ENCODE measurements at places on chromosomes 2 and 18. TPM values are rescaled to one million over a fixed set of nuclear protein-coding genes. Genes with fewer than 3 reads are reported as not detected.

DNA sequence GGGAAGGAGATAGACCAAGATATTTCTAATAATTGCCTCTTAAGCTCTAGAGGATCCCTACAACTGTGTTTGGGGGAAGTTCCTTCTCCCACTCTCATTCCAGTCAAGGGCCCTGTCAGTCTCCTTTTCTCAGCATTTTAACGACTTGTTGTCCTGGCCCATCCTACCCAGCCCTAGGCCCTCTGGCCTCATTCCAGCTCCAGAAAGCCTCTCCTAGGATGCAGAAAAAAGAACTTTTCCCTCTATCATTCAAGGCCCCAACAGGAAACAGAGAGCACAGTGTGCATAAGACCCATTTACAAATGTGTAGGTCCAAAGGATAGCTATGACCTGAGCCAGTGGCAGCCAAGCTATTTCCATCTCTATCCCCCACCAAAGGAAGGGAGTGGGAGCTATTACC is 14.0 kb downstream of the PKDCC start:
- H3K27me3 ChIP-seq = no peaks in the 10 kb centered on the region
- no peak for DNase-seq

DNA sequence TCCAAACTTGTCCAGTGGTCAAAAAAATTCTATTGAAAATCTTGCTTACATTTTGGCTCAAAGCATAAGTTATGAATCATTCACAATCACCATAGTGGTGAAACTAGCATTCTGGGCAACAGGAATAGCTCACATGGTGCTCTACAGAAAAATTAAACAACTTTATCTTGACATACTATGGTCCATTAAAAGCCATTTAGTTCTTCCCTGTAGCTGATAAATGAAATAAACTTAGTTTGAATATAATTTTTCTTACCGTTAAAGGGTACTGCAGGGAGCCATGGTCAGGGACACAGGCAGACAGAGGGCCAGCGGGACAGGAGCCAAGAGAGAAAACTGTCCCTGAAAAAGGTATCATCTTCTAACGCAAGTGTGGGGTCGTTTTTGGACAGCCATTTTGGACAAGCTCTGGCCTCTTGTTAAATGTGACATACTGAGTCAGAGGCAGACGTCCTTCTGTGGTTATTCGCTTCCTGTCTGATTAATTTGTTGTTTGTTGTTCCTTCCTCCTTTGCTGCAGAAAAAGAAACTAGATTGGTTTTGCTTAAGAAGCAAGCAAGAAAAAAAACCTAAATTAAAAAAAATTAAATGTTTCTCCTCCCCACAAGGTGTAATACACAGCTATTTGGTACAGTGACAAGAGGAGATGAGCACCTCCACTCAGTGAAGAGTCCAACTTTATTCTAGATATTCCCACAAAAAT is at the start of gene WIPF1:
Gene WIPF1 (minus strand): TSS at position 460 of the 703 bp plus-strand sequence. CDS start 12,231 bp downstream, outside the sequence.
- peak within 1 kb of the TSS; percentile 87 for H3K27ac ChIP-seq
- peaks cover 26% of the 10 kb centered on the region for H3K4me1 ChIP-seq
- no peaks in the 10 kb centered on the region for H3K27me3 ChIP-seq
- H3K4me3 ChIP-seq = no peak within 1 kb of the TSS
- H3K36me3 ChIP-seq = no peaks in the 10 kb centered on the region

- DNase-seq = no peak
- no peaks in the 10 kb centered on the region for H3K27me3 ChIP-seq
- no peaks in the 10 kb centered on the region for H3K36me3 ChIP-seq
- H3K4me1 ChIP-seq = no peaks in the 10 kb centered on the region
- no peak overlapping the region for H3K4me3 ChIP-seq
Measured at GRCh38 chr2:121805766-121806143, 50.3 kb downstream of the TSN start.

- no peak overlapping the region for H3K4me3 ChIP-seq
- no peaks in the 10 kb centered on the region for H3K27me3 ChIP-seq
- H3K36me3 ChIP-seq = no peaks in the 10 kb centered on the region
- no peak overlapping the region for H3K27ac ChIP-seq
- no peak for DNase-seq
Measured at GRCh38 chr2:28000287-28000686, 109.8 kb downstream of the BABAM2 start.

- H3K36me3 ChIP-seq = no peaks in the 10 kb centered on the region
- no peaks in the 10 kb centered on the region for H3K4me1 ChIP-seq
- no peak overlapping the region for H3K27ac ChIP-seq
- H3K27me3 ChIP-seq = no peaks in the 10 kb centered on the region
- no peak overlapping the region for H3K4me3 ChIP-seq
Measured at GRCh38 chr2:126187668-126188067, 468.3 kb upstream of the GYPC start.

GRCh38 chr2:230217424-230217823 is 2.4 kb downstream of the SP110 start:
- H3K4me3 ChIP-seq = no peak overlapping the region
- no peaks in the 10 kb centered on the region for H3K27me3 ChIP-seq
- no peak for DNase-seq
- H3K27ac ChIP-seq = no peak overlapping the region

DNA sequence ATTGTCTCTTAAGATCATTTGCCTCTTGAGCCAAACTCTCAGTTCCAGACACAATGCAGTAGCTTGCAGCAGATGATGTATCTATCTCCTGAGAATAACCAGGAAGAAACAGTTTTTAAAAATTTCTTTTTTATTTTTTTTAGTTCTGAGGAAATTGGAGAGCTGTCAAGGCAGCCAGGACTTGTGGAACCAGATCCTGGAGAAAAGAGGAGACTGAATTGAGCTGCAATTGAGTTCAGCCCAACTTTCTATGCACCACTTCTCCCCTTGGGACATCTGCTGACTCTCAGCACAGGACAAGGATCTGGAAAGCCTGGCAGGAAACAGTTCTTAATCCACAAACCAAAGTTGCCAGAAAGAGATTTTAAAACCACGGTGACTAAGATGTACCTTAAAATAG is 13.5 kb upstream of the CSRNP3 start:
- no peaks in the 10 kb centered on the region for H3K27me3 ChIP-seq
- no peaks in the 10 kb centered on the region for H3K36me3 ChIP-seq
- no peaks in the 10 kb centered on the region for H3K4me1 ChIP-seq
- H3K27ac ChIP-seq = no peak overlapping the region

- H3K4me3 ChIP-seq = no peak overlapping the region
- peak; percentile 61 for DNase-seq
- no peaks in the 10 kb centered on the region for H3K36me3 ChIP-seq
- H3K27me3 ChIP-seq = peaks cover 3% of the 10 kb centered on the region
Measured at GRCh38 chr2:232345251-232345650, 33.3 kb upstream of the ALPP start.

GRCh38 chr18:24300703-24301102 is 96.9 kb downstream of the OSBPL1A start:
- H3K4me1 ChIP-seq = no peaks in the 10 kb centered on the region
- no peak overlapping the region for H3K4me3 ChIP-seq
- H3K27ac ChIP-seq = no peak overlapping the region
- no peaks in the 10 kb centered on the region for H3K36me3 ChIP-seq
- H3K27me3 ChIP-seq = no peaks in the 10 kb centered on the region
- no peak for DNase-seq

- H3K27me3 ChIP-seq = peaks cover 16% of the 10 kb centered on the region
- H3K4me1 ChIP-seq = peaks cover 11% of the 10 kb centered on the region
- H3K36me3 ChIP-seq = no peaks in the 10 kb centered on the region
- peak; percentile 71 for DNase-seq
- H3K4me3 ChIP-seq = peak overlapping the region; percentile 47
Measured at GRCh38 chr2:66426244-66427111, 8.4 kb upstream of the MEIS1 start.

- DNase-seq = no peak
- H3K27ac ChIP-seq = no peak overlapping the region
- no peak overlapping the region for H3K4me3 ChIP-seq
Measured at GRCh38 chr2:204425821-204426220, 119.5 kb upstream of the PARD3B start.

- no peak for DNase-seq
- H3K4me3 ChIP-seq = no peak overlapping the region
- H3K27me3 ChIP-seq = no peaks in the 10 kb centered on the region
- H3K36me3 ChIP-seq = no peaks in the 10 kb centered on the region
- no peaks in the 10 kb centered on the region for H3K4me1 ChIP-seq
- H3K27ac ChIP-seq = no peak overlapping the region
Measured at GRCh38 chr2:202950592-202950991, 38.5 kb downstream of the CARF start.

DNA sequence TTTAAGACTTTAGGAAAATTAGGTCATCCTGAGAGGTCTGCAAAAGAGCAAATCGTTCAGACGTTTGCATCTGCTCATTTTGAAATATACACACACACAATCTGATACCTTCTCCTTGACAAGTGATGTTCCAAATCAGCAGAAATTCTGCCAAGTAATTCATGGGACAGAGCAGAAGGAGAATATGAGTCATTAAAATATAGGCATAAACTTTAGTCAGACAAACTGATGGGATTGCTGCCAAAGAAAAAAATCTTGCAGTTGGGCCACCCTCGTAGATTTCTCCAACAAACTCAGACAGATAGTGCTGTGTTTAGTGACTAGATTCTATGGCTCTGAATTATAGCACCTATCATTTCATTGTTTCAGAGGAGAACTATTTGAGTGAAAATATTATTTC is 336.3 kb downstream of the NYAP2 start:
- H3K27me3 ChIP-seq = no peaks in the 10 kb centered on the region
- DNase-seq = no peak
- no peak overlapping the region for H3K4me3 ChIP-seq
- H3K27ac ChIP-seq = no peak overlapping the region

DNA sequence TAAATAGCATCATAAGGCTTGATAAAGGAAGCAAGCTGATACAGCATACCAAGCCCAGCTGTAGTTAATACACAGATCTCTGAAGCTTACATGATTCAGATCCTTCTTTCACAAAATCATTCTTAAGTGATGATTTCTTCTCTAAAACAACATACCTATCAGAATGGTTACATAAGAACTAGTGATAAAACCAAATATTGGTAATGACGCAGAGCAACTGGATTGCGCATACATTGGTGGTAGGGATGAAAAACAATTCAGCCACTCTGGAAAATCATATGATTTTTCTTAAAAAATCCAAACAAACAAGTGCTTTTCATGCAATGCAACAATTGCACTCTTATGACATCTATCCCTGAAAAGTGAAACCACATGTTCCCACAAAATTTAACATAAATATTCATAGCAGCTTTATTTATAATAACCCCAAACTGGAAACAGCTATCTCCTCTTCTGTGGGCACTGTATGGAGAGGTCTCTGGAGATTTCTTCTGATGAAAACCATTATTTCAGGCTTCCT is 153.6 kb upstream of the DSEL start:
- DNase-seq = no peak
- no peaks in the 10 kb centered on the region for H3K27me3 ChIP-seq
- no peaks in the 10 kb centered on the region for H3K4me1 ChIP-seq
- H3K27ac ChIP-seq = no peak overlapping the region
- H3K36me3 ChIP-seq = no peaks in the 10 kb centered on the region

DNA sequence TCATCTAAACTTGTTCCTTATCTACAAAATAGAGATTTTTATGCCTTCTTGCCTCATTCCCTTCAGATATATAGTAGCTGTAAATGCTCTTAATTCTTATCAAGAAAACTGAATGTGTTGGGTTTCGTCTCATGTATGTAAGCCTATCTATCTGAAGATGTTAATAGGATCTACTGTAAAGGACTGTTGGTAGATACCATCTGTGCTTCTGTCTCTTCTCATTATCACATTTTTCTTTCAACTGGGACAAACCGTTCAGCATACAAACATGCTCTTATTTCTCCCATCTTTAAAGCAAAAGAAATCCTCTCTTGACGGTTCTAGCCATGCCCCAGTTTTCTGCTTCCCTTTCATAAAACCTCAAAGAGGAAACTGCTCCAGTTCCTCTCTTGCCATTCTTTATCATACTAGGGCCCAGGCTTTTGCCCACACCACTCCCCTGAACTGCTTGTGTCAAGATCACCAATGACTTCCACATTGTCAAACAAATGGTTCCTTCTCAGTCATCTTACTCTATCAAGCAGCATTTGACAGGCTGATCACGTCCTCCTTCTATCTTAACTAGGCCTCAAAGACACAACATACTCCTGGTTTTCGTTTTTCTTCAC is 88.7 kb downstream of the ARHGEF33 start:
- no peak overlapping the region for H3K27ac ChIP-seq
- H3K27me3 ChIP-seq = no peaks in the 10 kb centered on the region
- H3K4me1 ChIP-seq = no peaks in the 10 kb centered on the region
- no peaks in the 10 kb centered on the region for H3K36me3 ChIP-seq
- no peak overlapping the region for H3K4me3 ChIP-seq

GRCh38 chr2:106178716-106179115 is 15.4 kb downstream of the UXS1 start:
- H3K27me3 ChIP-seq = no peaks in the 10 kb centered on the region
- DNase-seq = no peak
- H3K36me3 ChIP-seq = no peaks in the 10 kb centered on the region
- H3K4me1 ChIP-seq = peaks cover 40% of the 10 kb centered on the region

DNA sequence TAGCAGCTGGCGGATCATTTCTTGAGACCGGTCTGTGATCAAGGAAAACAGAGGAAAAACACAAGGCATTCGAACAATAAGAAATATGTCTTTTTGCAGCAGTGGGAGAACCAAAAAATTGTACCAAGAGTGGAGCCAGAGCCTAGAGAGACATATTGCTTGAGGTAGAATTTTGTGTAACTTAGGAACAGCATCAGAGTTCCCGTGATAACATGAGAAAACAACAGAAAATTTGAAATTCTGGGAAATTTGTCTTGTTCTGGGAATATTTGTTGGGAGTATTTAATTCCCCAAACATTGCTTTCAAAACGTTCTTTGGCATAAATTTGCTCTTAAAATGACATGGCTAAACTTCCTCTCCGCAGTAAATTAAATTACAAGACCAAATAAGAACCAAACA is 267.5 kb downstream of the GPD2 start:
- no peak for DNase-seq
- no peak overlapping the region for H3K4me3 ChIP-seq
- no peaks in the 10 kb centered on the region for H3K4me1 ChIP-seq
- no peak overlapping the region for H3K27ac ChIP-seq
- H3K36me3 ChIP-seq = no peaks in the 10 kb centered on the region
- no peaks in the 10 kb centered on the region for H3K27me3 ChIP-seq

DNA sequence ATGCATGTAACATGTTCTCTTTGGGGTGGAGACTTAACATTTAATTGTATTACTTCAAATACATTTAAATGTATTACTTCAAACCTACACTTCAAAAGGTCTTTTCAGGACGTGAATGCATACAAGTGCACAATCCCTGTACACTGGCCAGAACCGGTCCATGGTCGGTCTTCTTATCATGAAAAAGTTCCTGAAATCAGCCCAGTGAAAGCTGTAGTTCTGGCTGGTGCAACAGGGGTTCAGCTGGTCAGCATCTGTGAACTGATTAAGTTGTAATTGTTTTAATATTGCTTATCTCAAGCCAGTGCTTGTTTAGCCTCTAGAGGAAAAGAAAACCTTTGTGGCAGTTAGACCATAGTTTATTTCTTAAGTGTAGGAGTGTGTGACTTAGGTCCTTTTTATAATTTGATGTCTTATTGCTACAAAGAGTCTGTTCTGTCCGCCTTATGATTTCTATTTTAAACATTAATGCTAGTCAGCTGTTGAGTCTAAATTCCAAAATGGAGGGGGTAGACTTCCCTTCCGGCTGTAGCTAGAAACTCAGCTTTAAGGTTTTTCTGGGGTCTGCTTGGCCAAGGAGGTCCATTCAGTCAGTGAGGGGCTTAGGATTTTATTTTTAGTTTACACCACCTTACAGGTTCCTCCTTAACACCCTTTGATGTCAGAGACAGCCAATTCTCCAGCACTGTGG is 768 bp upstream of the CYBRD1 start:
- no peaks in the 10 kb centered on the region for H3K27me3 ChIP-seq
- peak overlapping the region; percentile 96 for H3K27ac ChIP-seq
- no peaks in the 10 kb centered on the region for H3K36me3 ChIP-seq
- DNase-seq = no peak

The UPP2 gene
- total RNA-seq = not detected

The FSIP2 gene
- total RNA-seq = 0.79 TPM

The MYL12A gene
- 250 TPM for total RNA-seq

The NPC1 gene
- total RNA-seq = 161 TPM

The IL18R1 gene
- 14.5 TPM for total RNA-seq

The IL1RL1 gene
- 26.2 TPM for total RNA-seq

The PLGLB1 gene
- 3.1 TPM for total RNA-seq

Data from upper lobe of left lung (tissue), 6 donors.